NCI-H2227 treated with DMSO at 0.1 percent for 48 hours (cell line): ENCODE measurements at places on chromosomes 6 and 20.

- no peak for DNase-seq
Observed at GRCh38 chr6:140101367-140101766, 726.9 kb upstream of the CITED2 start.

GRCh38 chr20:25369529-25369928 is 21.1 kb downstream of the ABHD12 start:
- no peak for DNase-seq

GRCh38 chr6:77363702-77364101 is 99.6 kb downstream of the HTR1B start:
- no peak for DNase-seq

DNA sequence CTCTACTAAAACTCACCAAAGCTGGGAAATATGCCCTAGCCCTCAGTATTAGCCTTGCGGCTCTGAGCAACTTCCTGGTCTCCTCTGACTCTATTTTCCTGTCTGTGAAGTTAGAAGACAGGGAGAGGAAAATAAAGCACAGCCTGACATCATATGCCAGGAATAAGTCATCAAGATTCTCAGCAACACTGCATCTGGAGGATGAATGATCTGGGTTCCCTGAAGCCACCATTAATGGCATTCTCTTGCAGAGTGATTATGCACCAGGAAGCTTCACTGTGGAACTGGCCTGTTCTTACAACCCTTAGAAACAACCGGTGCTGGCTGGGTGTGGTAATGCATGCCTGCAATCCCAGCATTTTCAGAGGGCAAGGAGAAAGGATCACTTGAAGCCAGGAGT is 12.4 kb downstream of the ADGRF5 start:
- DNase-seq: no peak

DNA sequence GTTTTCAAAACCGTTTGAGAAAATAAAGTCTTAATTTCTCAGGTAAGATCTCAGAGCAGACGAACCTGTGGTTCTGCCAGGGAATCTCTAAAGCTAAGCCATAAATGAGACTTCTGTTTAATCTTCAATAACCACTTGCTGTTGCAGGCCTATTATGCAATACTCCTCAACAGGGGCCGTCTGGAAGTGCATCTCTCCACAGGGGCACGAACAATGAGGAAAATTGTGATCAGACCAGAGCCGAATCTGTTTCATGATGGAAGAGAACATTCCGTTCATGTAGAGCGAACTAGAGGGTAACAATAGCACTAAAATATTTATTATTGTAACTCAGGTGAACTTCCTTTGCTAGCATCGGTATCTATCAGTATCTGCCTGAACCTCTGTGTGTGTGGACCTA is 223.7 kb downstream of the ARHGAP18 start:
- peak; percentile 46 for DNase-seq

DNA sequence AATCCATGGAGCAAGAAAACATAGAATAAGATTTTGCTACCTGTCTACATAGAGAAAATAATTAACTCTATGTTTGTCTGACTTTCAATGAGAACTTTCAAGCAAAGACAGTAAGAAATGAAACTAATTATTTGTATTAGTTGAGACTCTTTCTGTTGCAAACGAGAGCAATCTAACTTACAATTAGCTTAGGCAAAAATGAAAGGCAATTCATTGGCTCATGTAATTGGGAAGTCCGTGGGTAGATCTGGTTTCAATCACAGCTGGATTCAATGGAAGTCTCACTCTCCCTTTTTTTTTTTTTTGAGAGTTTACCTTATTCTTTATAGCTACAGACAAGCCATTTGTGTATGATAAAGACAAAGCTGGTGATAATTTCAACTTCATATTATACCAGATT is 68.2 kb upstream of the STXBP5 start:
- no peak for DNase-seq

DNA sequence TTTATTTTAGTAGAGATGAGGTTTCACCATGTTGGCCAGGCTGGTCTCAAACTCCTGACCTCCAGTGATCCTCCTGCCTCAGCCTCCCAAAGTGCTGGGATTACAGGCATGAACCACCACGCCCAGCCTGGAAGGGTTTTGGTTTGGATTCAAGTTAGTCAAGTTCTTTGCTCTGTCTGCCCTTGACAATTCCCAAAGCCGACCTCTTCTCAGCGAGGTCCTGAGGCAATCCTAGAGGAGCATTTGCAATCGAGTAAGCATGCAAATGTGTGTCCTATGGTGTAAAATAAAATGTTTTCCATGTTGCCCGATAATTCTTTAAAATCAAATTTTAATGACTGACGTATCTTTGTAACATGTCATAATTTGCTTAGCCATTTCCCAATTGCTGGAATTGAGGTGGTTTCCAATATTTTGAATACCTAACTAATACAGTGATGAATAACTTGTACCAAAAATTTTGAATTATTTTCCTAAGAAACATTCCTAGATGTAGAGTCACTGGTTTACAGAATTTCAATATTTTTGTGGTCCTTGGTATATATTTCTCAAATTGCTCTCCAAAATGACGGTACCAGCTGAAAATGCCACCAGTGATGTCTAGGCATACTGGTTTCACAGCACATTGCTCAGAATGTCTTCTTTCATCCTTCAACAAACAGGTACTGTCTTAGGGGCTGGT is 38.7 kb downstream of the GTF2H5 start:
- DNase-seq: no peak

DNA sequence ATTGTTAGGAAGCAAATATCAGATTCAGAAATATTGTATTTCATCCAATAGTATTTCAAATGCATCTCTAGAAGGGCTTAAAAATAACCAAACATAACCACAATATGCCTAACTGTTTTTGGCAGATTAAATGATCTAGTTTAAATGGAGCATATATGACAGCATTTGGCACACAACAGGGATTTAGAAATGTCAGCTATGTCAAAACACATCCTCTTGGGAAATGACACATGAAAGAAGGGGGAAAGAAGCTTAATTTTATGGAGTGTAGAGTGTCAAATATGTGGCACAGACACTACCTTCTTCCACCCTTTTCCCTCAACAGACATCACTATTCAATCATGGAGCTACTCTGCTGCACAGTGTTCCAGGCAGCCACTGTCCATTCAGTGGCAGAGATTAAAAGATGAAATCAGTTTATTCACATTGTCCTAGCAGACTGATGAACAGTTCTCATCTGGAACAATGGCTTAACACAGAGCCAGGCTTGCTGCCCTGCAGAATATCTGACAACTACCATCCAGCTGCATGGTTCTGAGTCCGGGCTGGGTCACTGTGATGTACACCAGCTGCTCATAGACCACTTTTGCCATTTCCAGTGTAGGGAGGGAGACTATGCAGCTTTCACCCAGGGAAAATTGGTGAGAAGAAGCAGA is 349.8 kb downstream of the DHX35 start:
- DNase-seq: no peak

DNA sequence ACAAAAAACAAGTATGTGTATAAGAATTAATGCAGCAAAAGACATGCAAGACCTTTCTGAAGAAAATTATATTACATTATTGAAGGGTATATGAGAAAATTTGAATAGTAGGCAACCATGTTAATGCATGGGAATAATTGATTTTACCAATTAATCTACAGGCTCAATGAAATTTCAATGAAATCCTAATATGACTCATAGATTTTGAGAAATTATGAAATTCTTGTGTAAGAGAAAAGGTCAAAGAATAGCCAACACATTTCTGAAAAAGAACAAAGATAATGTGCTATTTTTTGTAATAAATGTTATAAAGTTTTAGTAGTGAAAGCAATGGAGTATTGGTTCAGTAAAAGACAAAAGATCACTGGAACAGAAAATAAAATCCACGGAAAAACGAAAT is 18.4 kb downstream of the TSBP1 start:
- no peak for DNase-seq

DNA sequence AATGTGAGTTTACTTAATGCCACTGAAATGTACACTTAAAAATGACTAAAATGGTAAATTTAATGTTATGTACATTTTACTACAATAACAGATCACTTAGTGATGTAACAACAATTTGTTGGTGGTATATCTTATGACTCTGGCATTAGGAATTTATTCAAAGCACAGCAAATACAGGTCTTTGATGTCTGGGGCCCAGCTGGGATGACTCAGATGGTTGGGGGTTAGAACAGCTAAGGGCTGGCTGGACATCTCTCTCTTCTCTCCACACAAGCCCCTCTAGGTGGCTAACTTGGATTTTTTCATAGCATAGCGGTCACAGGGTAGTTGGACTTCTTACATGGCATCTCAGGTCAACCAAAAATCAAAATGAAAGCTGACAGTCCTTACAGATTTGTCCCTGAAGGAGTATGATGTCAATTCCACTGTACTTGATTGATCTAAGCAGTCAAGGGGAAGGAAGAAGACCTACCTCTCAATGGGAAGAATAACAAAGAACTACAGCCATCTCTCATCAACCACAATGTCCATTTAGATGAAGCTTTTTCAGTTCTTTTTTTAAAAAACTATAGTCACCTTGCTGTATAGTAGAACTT is 37.5 kb upstream of the LCA5 start:
- DNase-seq: no peak

DNA sequence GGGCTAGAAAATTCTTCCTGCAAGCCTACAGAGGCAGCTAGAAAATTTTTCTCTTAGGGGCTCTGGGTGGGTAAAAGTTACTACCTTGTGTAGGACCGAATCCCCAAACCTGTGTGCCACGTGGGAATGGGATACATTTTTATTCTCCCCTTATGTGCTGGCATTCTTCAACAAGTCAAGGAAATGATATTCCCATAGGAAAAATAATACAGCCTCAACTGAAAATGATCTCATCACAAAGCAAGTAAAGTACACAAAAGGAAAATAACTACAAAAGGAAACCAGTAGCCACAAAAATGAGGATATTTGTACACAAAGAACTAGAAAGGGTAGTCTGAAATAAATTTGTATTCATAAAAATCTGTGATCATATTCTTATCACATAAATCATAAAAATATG is 298.1 kb downstream of the LAMA2 start:
- no peak for DNase-seq

- no peak for DNase-seq
Observed at GRCh38 chr6:157879873-157880254, 56.8 kb downstream of the SNX9 start.

DNA sequence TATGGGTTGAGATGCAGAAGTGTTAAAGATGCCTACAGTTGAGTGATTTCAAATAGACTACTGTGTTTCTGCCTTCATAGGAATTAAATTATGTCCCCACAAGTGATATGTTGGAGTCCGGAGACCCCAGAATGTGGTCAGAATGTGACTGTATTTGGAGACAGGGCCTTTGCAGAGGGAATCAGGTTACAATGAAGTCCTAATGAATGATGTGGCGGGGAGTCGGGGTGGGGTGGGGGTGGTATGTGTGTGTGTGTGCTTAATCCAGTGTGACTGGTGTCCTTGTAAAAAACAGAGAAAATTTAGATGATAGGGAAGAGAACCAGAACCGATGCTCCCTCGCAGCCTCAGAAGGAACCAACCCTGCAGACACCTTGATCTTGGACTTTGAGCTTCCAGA is 448.2 kb downstream of the QKI start:
- no peak for DNase-seq

GRCh38 chr6:24918641-24919055 is 17.1 kb downstream of the RIPOR2 start:
- no peak for DNase-seq

- no peak for DNase-seq
Observed at GRCh38 chr6:69894578-69895347, 28.4 kb downstream of the COL19A1 start.

DNA sequence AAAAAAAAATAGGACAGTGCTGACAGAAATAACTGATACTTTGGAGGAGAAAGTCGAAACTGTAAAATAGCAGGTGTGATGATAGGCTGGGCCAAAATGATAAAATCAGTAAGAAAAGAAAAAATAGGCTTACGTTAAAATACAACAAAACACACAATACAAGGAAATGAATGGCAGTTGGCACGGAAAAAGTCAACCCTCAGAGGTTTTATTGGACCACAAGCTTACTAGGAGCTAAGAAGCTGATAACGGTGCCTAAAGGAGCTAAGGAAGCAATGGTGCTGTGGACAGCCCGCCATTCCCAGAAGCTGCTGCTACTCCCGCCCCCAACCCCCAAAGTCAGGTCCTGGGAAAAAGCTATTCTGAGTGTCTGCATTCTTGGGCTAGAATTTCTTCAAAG is 55.9 kb upstream of the RNF146 start:
- DNase-seq: no peak

DNA sequence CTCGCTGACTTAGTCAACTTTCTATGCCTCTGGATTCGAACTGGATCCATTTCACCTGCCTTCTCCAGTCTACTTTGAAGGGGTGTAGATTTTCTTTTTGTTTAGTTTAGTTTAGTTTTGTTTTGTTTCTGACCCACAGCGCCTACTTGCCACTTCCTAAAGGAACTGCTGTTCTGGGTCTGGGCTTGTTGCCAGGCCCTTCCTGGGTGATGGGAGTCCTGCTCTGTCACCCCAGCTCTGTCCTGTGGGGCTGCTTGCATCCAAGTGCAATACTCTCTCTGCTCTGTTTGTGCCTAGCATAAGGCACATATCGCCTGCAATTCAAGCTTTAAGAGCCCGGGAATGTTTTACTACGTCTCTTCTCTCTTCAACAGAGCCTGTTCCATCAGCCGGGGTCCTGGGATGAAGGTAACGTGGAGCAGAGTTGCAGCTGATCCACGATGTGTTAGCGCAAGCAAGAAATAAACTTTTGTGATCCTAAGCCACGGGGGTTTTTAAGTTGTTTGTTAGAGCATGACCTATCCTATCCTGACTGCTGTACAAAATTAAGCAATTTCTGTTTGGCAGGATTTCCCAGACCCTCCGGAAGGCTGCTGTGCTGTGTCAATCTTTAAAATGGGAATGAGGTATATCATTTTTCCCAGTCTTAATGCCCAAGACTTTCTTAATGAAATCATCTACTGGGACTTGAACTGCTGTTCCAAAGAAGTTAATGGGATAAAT is 30.9 kb upstream of the TAGAP start:
- no peak for DNase-seq

GRCh38 chr6:21219241-21219640 is 374.3 kb upstream of the SOX4 start:
- DNase-seq: no peak

DNA sequence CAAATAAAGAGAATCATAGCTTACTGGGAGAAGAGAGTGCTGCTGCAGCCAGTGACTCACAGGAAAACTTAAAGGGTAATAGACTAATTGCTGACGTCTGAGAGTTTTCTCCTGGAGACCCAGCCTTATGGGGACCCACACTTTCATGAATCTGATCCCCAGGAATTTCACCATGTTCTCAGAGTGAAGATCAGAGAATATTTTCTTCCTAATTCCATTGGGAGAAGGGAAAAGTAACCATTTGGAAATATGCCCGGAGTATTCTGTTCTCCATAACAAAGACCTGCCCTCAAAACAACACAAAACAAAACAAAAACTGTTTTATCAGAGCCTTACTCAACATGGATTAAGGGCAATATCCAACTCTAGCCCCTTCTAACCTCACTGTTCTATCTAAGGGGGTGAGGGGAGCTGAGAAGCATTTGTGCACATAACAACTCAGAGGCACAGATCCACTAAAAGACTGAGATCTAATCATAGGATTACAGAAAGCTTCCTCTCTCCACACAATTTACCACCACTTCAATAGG is 168.2 kb upstream of the SSTR4 start:
- no peak for DNase-seq

GRCh38 chr6:21079468-21080048 is 514.0 kb upstream of the SOX4 start:
- DNase-seq: no peak

GRCh38 chr6:106787327-106788196 is 158.2 kb downstream of the QRSL1 start:
- no peak for DNase-seq

GRCh38 chr6:88569959-88570358 is 393.5 kb downstream of the RNGTT start:
- DNase-seq: no peak

- no peak for DNase-seq
Observed at GRCh38 chr6:167118006-167118405, 4.9 kb upstream of the CCR6 start.

GRCh38 chr6:10514049-10514780 is 6.9 kb upstream of the GCNT2 start:
- no peak for DNase-seq
